ENCODE measurements at places on chromosomes 5 and 9. TPM values are rescaled to one million over a fixed set of nuclear protein-coding genes. Genes with fewer than 3 reads are reported as not detected.

- ATAC-seq = no peak
- H3K27ac ChIP-seq = no peak overlapping the region
- H3K27me3 ChIP-seq = no peaks in the 10 kb centered on the region
- H3K4me1 ChIP-seq = peaks cover 17% of the 10 kb centered on the region
- H3K4me3 ChIP-seq = no peak overlapping the region
Measured at GRCh38 chr5:109146591-109146990, 263.2 kb downstream of the PJA2 start.

- no peaks in the 10 kb centered on the region for H3K27me3 ChIP-seq
- no peak overlapping the region for H3K4me3 ChIP-seq
- H3K4me1 ChIP-seq = peaks cover 48% of the 10 kb centered on the region
Measured at GRCh38 chr9:130845901-130846481, 10.9 kb downstream of the ABL1 start.

GRCh38 chr9:133874060-133874657 is 118.0 kb downstream of the VAV2 start:
- H3K27me3 ChIP-seq = no peaks in the 10 kb centered on the region
- H3K27ac ChIP-seq = no peak overlapping the region
- no peak for ATAC-seq
- no peaks in the 10 kb centered on the region for H3K36me3 ChIP-seq

- peaks cover 7% of the 10 kb centered on the region for H3K4me1 ChIP-seq
- ATAC-seq = peak; percentile 68
- peak overlapping the region; percentile 61 for H3K27ac ChIP-seq
- no peak overlapping the region for H3K4me3 ChIP-seq
Measured at GRCh38 chr5:77167695-77168121, 42.8 kb upstream of the PDE8B start.

DNA sequence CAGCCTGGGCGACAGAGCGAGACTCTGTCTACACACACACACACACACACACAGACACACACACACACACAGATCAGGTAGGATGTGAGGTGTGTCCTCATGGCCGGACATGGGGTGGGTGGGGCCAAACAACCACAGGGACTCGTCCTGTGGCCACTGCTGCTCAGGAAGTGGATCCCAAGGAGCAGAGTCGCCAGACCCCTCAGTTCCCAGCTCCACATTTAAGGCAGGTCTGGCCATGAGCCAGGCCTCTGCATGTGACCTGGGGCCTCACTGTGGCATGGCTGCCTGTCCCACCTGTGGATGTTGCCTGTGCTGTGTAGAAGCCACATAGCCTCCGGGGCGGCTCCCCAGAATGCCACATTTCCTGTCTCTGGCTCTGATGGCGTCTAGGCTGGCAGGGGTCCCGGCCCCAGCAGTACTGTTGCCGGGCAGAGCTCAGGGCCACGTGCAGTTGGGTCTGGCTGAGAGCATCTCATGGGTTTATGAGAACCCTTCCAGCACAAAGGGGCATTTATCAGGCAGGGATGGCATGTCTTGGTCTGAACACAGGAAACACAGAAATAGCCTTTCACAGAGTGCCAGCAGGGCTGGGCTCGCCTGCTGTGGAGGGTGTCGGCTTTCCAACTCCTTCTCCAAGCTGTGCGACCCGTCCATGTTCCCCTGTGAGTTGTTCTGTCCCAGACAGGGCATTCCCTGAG is 9.9 kb upstream of the NINJ1 start:
- peak; percentile 69 for ATAC-seq
- H3K36me3 ChIP-seq = no peaks in the 10 kb centered on the region
- no peak overlapping the region for H3K4me3 ChIP-seq
- no peaks in the 10 kb centered on the region for H3K27me3 ChIP-seq
- H3K27ac ChIP-seq = peak overlapping the region; percentile 54

The SPINK6 gene
- not detected for total RNA-seq

The CER1 gene
- not detected for total RNA-seq

- no peak overlapping the region for H3K27ac ChIP-seq
- H3K4me1 ChIP-seq = no peaks in the 10 kb centered on the region
- no peaks in the 10 kb centered on the region for H3K36me3 ChIP-seq
- H3K4me3 ChIP-seq = no peak overlapping the region
Measured at GRCh38 chr9:4594545-4594944, 67.5 kb upstream of the PLPP6 start.

- H3K4me1 ChIP-seq = no peaks in the 10 kb centered on the region
- ATAC-seq = no peak
- H3K4me3 ChIP-seq = no peak overlapping the region
- H3K27ac ChIP-seq = no peak overlapping the region
Measured at GRCh38 chr5:33753704-33754103, 138.1 kb downstream of the ADAMTS12 start.

GRCh38 chr5:476102-476813 is 33.3 kb downstream of the EXOC3 start:
- peaks cover 27% of the 10 kb centered on the region for H3K4me1 ChIP-seq
- H3K4me3 ChIP-seq = no peak overlapping the region
- peaks cover 66% of the 10 kb centered on the region for H3K27me3 ChIP-seq

- peaks cover 9% of the 10 kb centered on the region for H3K4me1 ChIP-seq
- H3K27me3 ChIP-seq = no peaks in the 10 kb centered on the region
- ATAC-seq = peak; percentile 66
- no peaks in the 10 kb centered on the region for H3K36me3 ChIP-seq
Measured at GRCh38 chr5:72427488-72428437, 79.4 kb downstream of the ZNF366 start.

The SNCB gene
- not detected for total RNA-seq

- H3K27ac ChIP-seq = no peak overlapping the region
- H3K4me3 ChIP-seq = no peak overlapping the region
- H3K4me1 ChIP-seq = no peaks in the 10 kb centered on the region
- H3K36me3 ChIP-seq = no peaks in the 10 kb centered on the region
- ATAC-seq = no peak
Measured at GRCh38 chr5:153623124-153623523, 132.7 kb downstream of the GRIA1 start.

GRCh38 chr5:163407034-163407655 is 30.2 kb upstream of the CCNG1 start:
- H3K36me3 ChIP-seq = no peaks in the 10 kb centered on the region
- no peak for ATAC-seq
- peaks cover 9% of the 10 kb centered on the region for H3K4me1 ChIP-seq
- H3K27ac ChIP-seq = no peak overlapping the region
- H3K4me3 ChIP-seq = no peak overlapping the region

The CDH9 gene
- not detected for total RNA-seq

- H3K27me3 ChIP-seq = no peaks in the 10 kb centered on the region
- H3K27ac ChIP-seq = no peak overlapping the region
- H3K36me3 ChIP-seq = no peaks in the 10 kb centered on the region
- no peak for ATAC-seq
- no peak overlapping the region for H3K4me3 ChIP-seq
Measured at GRCh38 chr9:28774433-28775235, 1201.4 kb upstream of the C9orf72 start.

The C5orf58 gene
- not detected for total RNA-seq

DNA sequence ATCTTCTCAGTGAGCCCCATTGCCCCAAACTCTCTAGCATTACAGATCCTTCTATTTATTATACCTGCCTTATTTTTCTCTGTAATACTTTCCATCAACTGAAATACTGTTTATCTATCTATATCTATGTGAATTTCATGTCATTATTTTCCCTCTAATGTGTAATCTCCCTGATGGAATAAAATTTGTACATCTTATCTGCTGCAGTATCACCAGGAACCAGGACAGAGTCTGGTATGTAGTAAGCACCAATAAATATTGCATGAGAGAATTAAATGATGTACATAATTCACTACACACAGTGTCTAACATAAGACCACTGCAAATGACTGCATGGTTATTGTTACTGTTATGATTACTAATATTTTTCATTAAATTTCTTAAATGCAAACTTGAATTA is 759.1 kb downstream of the PRELID2 start:
- no peaks in the 10 kb centered on the region for H3K36me3 ChIP-seq
- no peaks in the 10 kb centered on the region for H3K4me1 ChIP-seq
- H3K4me3 ChIP-seq = no peak overlapping the region
- no peak overlapping the region for H3K27ac ChIP-seq

GRCh38 chr5:178382754-178383164 is 150.2 kb upstream of the PHYKPL start:
- peaks cover 26% of the 10 kb centered on the region for H3K4me1 ChIP-seq
- no peak overlapping the region for H3K4me3 ChIP-seq
- no peak overlapping the region for H3K27ac ChIP-seq
- H3K36me3 ChIP-seq = no peaks in the 10 kb centered on the region
- ATAC-seq = no peak

The PCDHGA7 gene
- 14.3 TPM for total RNA-seq

DNA sequence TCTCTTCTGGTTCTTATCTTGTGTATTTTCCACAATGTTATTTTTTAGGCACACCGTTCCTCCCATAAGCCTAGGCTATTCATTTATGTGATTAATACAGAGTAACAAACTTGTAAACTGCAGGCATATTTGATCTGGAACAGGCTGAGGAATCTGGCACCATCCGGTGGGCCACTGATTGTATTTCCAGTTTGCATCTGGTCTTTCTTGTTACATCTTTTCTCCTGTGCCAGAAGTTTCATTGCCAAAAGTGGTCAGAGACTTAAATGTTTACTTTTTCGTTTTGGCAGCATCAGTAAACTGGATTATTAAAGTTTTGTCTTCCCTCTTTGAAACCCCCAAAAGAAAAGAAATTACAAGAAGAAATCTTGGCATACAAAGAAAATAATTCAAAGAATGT is 17.9 kb upstream of the ZCCHC7 start:
- peaks cover 4% of the 10 kb centered on the region for H3K27me3 ChIP-seq
- no peak overlapping the region for H3K4me3 ChIP-seq
- H3K27ac ChIP-seq = no peak overlapping the region
- no peaks in the 10 kb centered on the region for H3K4me1 ChIP-seq
- ATAC-seq = no peak
- no peaks in the 10 kb centered on the region for H3K36me3 ChIP-seq

DNA sequence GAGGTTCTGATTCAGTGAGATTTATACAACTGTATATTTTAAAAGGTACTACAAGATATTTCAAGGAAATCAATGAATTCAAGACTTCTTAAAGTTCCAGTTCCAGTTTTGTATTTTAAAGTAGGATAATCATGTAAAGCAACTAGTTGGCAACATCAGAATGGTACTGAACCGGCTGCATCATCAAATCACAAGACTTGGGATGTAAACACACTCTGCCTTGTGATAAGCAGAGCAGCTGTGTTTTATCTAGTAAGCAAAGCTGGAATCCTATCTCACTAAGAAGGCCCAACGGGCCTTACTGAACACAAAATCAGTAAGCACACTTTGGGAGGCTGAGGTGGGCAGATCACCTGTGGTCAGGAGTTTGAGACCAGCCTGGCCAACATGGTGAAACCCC is 327.2 kb upstream of the NREP start:
- no peak overlapping the region for H3K4me3 ChIP-seq
- no peaks in the 10 kb centered on the region for H3K4me1 ChIP-seq
- H3K27ac ChIP-seq = no peak overlapping the region
- no peaks in the 10 kb centered on the region for H3K27me3 ChIP-seq
- H3K36me3 ChIP-seq = no peaks in the 10 kb centered on the region
- ATAC-seq = no peak

DNA sequence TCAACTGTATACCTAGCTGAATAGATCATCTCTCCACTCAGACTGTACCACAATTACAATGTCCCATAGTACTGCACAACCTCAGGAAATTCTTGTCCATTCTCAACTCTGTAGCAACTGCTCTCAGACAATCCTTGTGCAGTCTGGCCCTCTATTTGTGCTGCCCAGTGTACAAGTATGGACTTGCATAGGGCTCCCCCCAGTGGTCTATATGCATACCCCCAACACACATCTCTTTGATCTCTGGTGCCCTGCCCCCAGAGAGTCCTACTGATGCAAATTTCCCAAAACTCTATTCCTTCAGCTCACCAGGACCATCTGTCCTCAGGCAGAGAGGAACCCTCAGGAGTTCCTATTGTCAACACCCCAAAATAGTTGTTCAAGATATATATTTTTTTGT is 205.3 kb downstream of the SLCO4C1 start:
- no peak overlapping the region for H3K4me3 ChIP-seq
- H3K27me3 ChIP-seq = no peaks in the 10 kb centered on the region
- ATAC-seq = no peak
- no peaks in the 10 kb centered on the region for H3K36me3 ChIP-seq
- H3K27ac ChIP-seq = no peak overlapping the region

GRCh38 chr9:85443190-85443598 is 298.6 kb downstream of the AGTPBP1 start:
- H3K27me3 ChIP-seq = no peaks in the 10 kb centered on the region
- H3K4me1 ChIP-seq = no peaks in the 10 kb centered on the region

All from gastroesophageal sphincter (tissue), 4 donors.